ENCODE measurements at places on chromosomes 1 and 21. TPM values are rescaled to one million over a fixed set of nuclear protein-coding genes. Genes with fewer than 3 reads are reported as not detected.
A peak's percentile ranks its signal among the peaks of the same experiment; 100 is the strongest.

GRCh38 chr1:180253585-180254495 lies 23.8 kb downstream of the LHX4 start:
- DNase-seq: no peak

DNA sequence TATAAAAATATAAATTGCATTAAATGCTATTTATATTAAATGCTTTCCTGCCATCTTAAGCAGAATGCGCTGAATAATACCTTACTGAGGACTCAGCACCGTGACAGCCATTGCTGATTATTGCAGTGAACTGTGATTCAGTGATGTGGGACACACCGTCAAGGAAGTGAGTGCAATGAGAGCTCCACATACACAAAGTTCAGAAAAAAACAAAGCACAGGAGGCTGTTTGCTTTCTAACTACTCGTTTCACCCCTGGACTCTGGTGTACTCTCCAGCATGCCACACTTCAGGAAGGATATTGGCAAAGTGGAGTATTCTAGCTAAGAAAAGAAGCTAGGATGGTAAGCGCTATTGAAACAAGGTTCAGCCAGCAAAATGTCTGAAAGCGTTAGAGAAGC lies 57.4 kb upstream of the CXADR start:
- peak; percentile 40 for DNase-seq

DNA sequence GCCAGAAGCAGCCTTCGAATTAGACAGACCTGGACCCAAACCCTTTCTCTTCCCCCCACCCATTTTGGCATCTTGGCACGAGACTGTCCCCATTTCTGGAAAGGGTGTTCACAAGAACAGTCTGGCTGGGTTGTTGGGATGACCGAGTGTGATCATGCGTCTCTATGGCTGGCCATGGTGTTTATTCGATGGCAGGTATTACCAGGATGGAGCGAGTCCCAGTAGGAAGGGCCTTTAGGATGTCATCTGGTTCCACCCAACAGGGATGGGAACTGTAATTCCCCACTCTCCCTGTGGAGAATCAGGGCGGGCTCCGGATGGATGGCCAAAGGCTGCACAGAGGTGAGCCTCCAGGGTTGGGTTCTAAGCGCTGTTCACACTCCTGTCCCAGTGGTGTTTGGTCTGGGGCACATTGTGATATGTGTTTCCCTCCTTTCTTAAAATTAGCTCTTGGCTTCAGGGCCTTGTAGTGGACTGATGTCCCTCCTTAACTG lies 33.4 kb upstream of the ATP5PO start:
- DNase-seq: no peak

PTAFR gene
- total RNA-seq: 0.13 TPM

KRTCAP2 gene
- total RNA-seq: 157 TPM

GRCh38 chr21:45818904-45819285 lies 162.7 kb upstream of the COL6A1 start:
- no peak for DNase-seq

SH3D21 gene
- total RNA-seq: 0.51 TPM

CACNA1S gene
- total RNA-seq: not detected

- peak; percentile 47 for DNase-seq
Measured at GRCh38 chr1:116498789-116499628, 71.8 kb downstream of the CD58 start.

- DNase-seq: no peak
Measured at GRCh38 chr1:85569737-85570404, 10.7 kb upstream of the CCN1 start.

GRCh38 chr1:78143673-78144072 lies 97.9 kb downstream of the GIPC2 start:
- no peak for DNase-seq

DNA sequence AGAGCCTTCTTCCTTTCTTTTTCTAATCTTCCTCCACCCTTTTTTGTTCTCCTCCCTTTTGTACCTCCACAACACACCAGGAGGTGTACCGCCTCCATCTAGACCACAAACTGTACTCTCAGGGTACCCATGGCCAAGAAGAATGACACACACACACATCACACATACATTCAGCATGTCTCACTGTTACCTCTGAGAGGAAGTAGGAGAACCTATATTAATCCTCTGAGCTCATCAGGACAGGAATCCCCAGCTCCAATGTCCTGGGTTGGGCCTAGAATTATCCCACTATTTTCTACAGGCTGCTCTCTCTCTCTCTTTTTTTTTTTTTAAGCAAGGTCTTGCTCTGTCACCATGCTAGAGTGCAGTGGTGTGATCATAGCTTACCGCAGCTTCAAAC lies 36.7 kb downstream of the ATP2B4 start:
- DNase-seq: no peak

CD164L2 gene
- not detected for total RNA-seq

- DNase-seq: no peak
Measured at GRCh38 chr1:235015291-235015985, 113.2 kb downstream of the TOMM20 start.

FCER1G gene
- total RNA-seq: 0.26 TPM

- no peak for DNase-seq
Measured at GRCh38 chr1:107949467-107950253, 15.3 kb downstream of the VAV3 start.

IGSF9 gene
- not detected for total RNA-seq

FCGR3A gene
- not detected for total RNA-seq

PAQR6 gene
- total RNA-seq: 0.38 TPM

GRCh38 chr1:6653436-6654290 lies 29.0 kb downstream of the THAP3 start:
- no peak for DNase-seq

PCP4L1 gene
- not detected for total RNA-seq

DNA sequence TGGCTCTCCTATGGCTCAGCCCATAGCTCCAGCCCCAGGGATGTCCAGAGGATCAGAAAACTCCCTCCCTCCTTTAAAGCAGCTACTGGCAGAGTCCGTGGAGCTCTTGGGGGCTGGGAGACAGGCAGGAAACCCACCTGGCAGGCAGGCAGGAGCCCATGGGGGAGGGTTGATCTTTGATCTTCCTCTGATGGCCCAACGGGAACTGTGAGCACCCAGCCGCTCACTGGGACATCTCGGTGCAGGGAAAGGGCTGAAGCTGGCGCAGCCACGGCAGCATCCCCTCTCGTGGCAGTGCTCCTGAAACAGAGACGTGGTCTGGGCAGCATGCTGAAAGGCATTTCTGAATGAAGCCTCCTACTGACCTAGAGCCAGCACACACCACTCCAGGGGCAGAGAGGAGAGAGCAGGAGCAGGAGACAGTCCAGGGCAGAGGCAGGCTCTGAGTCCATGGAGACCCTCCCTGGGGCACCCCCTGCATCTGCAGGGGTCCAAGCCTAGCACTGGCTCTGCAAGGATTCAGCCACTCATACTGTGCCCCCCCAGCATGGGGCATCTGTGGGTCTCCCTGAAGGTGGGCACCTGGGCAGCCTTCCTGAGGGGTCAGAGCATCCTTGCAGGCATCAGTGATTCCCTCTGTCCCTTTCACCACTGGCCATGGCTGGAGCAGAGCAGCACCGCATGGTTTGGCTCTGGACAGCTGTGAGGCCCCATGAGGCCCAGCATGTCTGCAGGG lies 4.9 kb upstream of the SLX9 start:
- no peak for DNase-seq

GRCh38 chr1:225476538-225476988 lies 48.7 kb upstream of the LBR start:
- DNase-seq: no peak

- DNase-seq: no peak
Measured at GRCh38 chr1:187396226-187396625, 567.5 kb downstream of the PLA2G4A start.

- DNase-seq: peak; percentile 91
Measured at GRCh38 chr1:47656719-47657685, 219.2 kb downstream of the FOXD2 start.

TEX38 gene
- total RNA-seq: not detected

DNA sequence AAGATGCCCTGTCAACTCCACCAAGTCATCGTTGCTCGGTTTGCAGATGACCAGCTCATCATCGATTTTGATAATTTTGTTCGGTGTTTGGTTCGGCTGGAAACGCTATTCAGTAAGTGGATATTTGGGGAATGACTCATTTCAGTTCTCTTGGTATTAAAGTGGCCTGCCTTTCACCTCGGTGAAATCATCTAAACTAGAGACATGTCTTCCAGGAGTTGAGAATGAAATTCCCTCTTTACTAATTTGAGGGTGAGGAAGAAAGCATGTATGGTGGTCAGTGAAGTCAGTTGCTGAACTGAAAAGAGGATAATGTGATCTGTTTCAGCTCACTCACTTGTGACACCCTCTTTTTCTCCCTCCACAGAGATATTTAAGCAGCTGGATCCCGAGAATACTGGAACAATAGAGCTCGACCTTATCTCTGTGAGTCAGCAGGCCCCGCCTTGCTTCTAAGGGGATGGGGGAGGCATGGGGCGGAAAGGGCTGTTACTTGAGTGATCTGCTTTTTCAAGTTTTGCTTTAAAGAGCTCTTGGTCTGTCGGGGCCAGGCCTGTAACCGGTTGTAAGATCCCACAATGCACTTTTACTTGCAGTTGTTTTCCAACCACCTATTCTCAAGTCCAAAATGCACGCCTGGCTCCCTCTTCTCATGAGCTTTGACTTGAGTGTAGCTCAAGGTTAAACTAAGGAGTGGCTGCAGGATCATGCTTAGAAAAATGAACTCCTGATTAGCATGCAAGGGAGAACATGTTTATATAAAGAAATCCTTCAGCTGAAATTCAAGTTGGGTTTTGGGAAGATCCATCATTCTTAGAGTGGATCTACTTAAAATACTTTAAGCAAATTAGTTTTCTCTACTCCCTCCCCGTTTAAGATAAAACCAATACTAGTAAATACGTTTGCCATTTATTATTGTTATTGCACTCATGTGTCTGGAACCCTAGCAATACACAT lies 59.8 kb downstream of the CAPN2 start:
- DNase-seq: no peak

DNA sequence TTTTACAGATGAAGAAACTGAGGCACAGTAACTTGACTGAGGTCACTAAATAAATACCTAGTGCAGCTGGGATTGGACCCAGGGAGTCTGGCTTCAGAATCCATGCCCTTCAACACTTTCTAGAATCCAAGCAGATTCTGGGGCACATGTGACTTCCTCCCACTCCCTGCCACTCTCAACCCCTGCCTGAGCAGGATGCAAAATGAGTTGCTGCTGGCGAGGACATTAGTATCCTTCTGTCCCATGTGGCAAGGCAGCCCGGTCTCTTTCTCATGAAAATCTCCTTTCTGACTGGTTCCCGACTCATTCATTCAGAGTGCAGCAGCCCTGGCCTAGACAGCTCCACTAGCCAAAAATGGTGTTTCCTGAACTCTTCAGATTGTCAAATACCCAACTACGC lies 28.4 kb downstream of the TNNT2 start:
- DNase-seq: no peak

- DNase-seq: no peak
Measured at GRCh38 chr1:171998711-171999110, 157.4 kb downstream of the DNM3 start.

- DNase-seq: peak; percentile 80
Measured at GRCh38 chr1:212242288-212242984, 42.8 kb upstream of the PPP2R5A start.

GRCh38 chr1:178743801-178744200 lies 18.8 kb downstream of the RALGPS2 start:
- no peak for DNase-seq

OR2G6 gene
- not detected for total RNA-seq

- DNase-seq: no peak
Measured at GRCh38 chr1:216456682-216457081, 33.4 kb upstream of the USH2A start.

GRCh38 chr1:211828584-211829342 lies 1.8 kb downstream of the LPGAT1 start:
- DNase-seq: no peak

AK2 gene
- total RNA-seq: 58.7 TPM

TFF2 gene
- not detected for total RNA-seq

GRCh38 chr21:14846621-14847020 lies 218.2 kb downstream of the NRIP1 start:
- DNase-seq: no peak

TNFRSF8 gene
- total RNA-seq: under 0.01 TPM

DNA sequence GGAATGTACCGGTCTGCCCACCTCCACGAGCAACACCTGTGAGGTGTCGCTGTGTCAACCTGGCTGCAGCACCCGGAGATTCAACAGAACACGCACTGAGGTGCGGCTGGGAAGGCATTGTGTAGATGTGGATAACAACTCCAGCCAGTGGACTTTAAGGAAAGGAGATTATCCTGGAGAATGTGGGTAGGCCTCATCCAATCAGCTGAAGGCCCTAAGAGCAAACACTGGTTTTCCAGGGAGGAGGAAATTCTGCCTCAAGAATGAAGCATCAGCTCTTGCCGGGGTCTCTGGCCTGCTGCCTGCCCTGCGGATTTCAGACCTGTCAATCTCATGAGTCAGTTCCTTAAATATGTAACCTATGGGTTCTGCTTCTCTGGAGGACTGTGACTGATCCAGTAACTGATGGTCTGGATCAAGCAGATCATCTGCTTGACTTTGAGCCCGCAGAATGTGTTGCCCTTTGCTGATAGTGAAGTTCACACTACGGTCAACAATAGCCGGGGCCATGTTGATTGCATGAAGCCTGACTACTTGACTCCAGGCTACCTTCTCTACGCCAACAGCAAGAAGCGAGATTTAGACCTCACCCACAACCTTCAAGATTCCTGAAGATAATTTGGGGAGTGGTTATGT lies 15.9 kb upstream of the PRDM15 start:
- DNase-seq: peak; percentile 64

GRCh38 chr1:78003882-78004718 lies 639 bp upstream of the DNAJB4 start:
- peak; percentile 79 for DNase-seq

SYTL1 gene
- under 0.01 TPM for total RNA-seq

GRCh38 chr1:192602757-192603156 lies 27.2 kb downstream of the RGS1 start:
- no peak for DNase-seq

DNA sequence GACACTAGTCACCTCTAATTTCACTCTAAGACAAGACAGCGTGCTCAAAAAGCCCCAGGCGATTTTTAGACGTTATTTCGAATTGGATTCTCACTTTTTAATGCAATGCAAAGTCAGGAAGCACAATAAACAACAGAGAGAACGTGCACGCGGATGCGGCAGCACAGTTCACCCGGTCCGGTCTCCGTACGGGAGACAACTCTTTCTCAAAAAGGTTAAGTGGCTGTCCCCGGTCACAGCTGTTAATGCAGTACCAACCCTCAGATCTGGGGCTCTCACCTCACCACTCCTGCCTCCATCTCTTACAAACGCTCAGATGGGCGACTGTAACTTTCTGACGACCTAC lies 1.2 kb downstream of the HP1BP3 start:
- DNase-seq: no peak

GRCh38 chr1:223712194-223712849 lies at the start of gene CAPN2:
TSS of gene CAPN2 (plus strand) at chr1:223712539. CDS start at chr1:223712641, 102 bp downstream.
- DNase-seq: peak; percentile 55

GRCh38 chr1:223683586-223684487 lies 18.3 kb upstream of the CAPN8 start:
- peak; percentile 60 for DNase-seq

All from dermis microvascular lymphatic vessel endothelial cell (primary cell).